ENCODE measurements at places on chromosomes 16 and 17.

DNA sequence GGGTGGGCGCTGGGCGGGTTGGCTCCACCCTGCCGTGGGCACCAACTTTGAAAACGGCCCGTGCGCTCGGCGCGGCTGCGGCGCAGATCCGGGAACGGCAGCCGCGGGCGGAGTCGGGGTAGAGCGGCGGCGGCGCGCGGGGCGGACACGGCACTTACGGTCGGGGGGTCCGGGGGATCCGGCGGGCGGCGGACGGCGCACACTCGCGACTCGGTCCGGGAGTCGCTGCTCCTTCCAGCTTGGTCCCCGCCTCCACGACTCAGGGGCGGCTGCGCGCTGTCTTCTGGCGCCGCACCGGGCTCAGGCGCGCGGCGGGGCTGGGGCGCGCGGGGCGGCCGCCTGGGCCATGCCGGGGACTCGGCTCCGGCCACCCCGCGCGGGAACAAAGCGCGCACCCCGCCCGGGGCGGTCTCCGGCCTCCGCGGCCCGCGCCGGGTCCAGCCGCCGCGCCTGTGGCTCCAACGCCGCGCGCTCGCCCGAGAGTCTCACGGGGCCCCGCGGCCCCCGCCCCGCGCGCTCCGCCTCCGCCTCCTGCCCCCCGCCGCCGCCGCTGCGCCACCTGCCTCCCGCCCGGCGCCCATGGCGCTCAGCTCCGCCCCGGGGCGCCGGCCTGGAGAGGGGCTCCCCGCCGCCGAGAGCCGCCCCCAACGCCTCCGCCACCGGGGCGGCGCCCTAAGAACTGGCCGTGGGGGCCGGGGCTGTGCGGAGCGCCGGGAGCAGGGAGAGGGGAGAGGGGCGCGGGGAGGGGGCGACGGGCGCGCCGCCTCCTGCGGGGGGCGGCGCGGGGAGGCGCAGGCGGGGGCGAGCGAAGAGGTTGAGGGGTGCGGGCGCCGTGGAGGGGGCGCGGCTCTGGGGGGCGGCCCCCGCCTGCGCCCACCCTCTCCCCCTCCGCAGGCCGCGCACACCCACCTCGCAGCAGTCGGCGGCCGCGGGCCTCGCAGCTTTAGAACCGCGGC is 35.9 kb downstream of the CBFA2T3 start:
- DNase-seq: no peak

GRCh38 chr17:45650561-45650960 is 133.6 kb upstream of the CRHR1 start:
- no peak for DNase-seq

GRCh38 chr16:9929836-9930235 is 252.4 kb downstream of the GRIN2A start:
- no peak for DNase-seq

GRCh38 chr17:51629232-51629631 is 368.9 kb downstream of the UTP18 start:
- no peak for DNase-seq

DNA sequence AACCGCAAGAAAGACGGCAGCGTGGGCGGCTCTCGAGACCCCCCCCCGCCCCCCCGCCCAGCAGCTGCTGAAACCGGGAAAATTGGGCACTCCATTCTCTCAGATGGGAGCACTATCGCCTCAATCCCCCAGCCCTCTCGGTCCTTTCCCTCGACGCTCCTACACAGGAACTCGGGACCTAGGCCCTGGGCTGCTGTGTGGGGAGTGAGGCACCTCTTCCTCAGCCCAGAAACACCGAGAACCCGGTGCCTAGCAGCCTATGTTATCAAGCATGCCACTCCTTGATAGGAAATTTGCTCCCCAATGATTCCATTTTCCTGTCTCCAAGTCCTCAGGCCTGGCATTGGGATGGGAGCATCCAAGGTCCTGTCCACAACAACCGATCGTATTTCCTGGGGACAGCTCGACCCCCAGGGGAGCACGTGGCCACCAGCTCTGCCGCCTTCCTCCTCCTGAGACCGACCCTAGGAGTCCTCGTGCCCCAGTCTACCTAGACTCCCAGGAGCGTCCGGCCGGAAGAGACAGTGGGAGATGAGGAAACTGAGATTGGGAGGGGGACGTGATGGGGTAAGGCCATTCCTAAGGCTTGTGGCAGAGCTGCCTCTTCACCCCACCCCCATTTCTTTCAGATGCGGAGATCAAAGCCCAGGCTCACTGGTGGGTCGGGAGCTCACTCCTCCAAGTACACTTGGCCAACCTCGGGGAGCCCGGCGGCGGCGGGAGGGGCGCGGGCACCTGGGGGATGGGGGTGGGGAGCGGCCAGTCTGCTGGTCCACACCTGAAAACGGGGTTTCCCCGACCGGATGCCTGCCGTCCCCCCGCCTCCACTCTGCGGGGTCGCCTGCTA is 17.5 kb upstream of the CBX8 start:
- no peak for DNase-seq

GRCh38 chr16:86418981-86419380 is 91.3 kb upstream of the FOXF1 start:
- no peak for DNase-seq

DNA sequence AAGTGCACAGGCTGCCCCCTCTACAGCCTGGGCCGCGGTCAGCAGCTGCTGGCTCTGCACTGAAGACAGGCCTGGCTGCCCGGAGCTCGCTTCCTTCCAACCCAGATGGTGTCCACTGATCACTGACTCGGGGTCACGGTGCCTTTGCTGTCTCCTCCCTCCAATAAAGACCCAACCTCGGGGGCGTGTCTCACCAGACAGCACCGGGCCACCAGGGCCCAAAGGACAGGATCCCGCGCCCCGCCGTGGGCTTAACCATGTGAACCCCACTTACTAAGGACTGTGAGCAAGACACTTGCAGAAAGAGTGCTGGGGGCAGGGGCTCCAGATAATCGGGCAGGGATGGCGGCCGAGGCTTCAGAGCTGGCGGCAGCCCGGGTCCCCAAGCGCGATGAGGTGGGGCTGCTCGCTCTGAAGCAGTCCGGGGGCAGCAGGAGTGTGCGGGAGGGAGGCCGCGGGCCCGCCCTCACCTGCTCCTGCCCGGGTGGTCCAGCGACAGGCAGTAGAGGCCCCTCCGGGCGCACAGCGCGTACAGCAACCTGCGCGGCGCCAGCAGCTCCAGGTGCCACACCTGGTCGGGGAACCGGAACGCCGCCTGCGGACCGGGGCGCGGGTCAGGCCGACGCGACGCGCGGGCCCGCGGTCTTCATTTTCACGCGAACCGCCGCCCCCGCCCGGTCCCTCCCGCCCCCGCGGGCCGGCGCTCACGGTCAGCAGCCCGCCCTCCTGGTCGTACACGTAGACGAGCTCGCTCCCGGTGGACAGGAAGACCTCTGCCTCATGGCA is 502 bp downstream of the FAAP100 start:
- DNase-seq: no peak

DNA sequence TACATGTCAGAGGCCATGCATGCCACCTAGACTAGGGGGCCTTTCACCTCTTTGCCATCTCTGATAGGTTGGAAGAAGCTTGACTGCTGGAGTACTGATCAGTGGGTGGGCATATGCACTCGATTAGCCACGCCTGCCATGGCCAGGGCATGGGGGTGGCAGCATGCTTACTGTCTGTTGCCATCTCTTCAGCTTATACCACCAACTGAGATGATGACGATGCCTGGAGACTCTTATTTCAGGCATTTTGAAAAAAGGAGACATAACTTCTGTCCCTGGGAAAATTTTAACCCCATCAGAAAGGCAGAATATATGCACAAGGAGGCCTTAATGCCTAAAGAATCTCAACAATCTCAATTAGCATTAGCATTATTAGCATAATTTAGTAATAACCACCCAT is 60.8 kb downstream of the MSI2 start:
- DNase-seq: no peak

- no peak for DNase-seq
These were observed 26.9 kb upstream of the ZNHIT3 start for GRCh38 chr17:36459601-36460000.

- DNase-seq: no peak
These were observed 245.2 kb downstream of the SEC14L1 start for GRCh38 chr17:77385750-77386501.

GRCh38 chr17:39667945-39668924 is at the start of gene PNMT:
TSS of gene PNMT (plus strand) at chr17:39668453. CDS start at chr17:39668476, 23 bp downstream.
- DNase-seq: peak; percentile 65

GRCh38 chr17:49821916-49822315 is 26.0 kb downstream of the TAC4 start:
- DNase-seq: no peak

DNA sequence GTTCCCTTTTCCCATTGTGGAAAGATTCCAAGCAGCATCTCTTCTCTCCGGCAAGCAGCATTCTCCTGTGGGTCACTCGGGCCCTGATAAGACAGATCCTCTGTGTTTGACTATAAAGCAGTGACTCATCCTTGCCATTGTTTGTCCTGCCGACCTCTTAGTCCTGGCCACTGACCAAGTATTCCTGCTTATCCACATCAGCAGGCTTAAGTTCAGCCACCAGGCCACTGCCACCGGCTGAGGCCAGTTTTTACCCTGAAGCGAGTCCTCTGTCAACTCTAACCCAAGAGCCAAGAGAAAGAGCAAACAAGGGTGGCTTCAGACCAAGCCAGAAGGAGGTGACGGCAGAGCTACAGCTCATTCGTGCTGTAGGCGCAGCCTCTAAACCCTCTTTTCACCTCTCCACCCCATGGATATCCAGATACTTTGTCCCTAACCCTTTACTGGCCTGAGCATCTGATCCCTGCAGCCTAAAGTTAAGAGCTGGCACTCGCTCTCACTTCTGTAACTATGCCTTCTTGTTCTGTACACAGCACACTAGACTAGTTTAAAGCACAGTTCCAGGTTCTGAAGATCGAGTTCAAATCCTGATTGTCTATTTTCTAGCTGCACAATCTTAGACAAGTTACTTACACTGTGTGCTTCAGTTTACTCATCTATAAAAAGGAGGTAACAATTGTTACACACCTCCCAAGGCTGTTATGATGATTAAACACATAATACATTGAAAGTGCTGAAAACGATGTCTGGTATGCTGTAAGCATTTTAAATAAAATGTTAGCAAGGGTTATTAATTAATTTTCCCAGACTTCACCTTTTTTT is 31.0 kb downstream of the SOX9 start:
- no peak for DNase-seq

GRCh38 chr16:9275377-9275776 is 183.9 kb downstream of the HAPSTR1 start:
- no peak for DNase-seq

DNA sequence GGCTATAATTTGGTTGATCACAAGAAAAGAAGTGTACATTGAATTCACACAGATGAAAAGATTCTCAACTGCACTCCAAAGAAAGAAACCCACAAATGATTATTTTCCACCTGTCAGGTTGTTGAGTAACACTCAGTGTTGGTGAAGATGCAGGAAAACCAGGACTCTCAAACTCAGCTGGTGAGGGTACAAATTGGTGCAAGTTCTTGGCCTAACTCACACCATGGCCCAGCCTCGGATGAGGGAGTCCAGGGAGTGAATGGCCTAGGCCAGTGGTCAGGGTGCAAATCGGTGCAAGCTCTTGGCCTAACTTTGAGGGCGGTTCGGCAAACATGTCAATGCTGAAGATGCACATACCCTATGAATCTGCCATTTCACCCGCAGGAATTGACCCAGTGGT is 8.6 kb downstream of the SCNN1B start:
- no peak for DNase-seq

GRCh38 chr17:31078290-31078689 is 16.5 kb upstream of the NF1 start:
- DNase-seq: no peak

GRCh38 chr16:12582696-12583095 is 221.0 kb downstream of the CPPED1 start:
- no peak for DNase-seq

GRCh38 chr17:79473876-79474440 is 136.9 kb downstream of the RBFOX3 start:
- no peak for DNase-seq

DNA sequence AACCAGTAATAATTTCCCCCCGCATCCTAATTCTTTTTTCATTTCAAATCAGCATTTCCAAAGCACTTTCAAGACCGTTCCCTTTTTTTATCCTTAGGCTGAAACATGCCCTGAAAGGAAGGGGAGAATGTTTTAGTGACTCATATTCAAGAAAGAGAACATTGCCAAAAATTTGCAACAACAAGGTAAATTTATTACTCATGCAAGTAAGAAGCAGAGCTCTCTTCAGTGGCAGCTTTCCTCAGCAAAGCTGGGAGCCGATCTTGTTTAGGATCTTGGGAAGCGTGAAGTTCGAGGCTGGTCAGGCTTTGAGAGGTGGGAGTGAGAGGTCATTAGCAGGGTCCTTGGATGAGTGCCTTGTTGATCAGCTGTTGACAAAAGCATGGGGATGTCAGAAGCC is 129.5 kb downstream of the PRKCA start:
- DNase-seq: no peak

GRCh38 chr17:78608804-78609186 is 31.6 kb upstream of the DNAH17 start:
- no peak for DNase-seq

GRCh38 chr16:46727184-46727583 is 21.0 kb downstream of the MYLK3 start:
- no peak for DNase-seq

DNA sequence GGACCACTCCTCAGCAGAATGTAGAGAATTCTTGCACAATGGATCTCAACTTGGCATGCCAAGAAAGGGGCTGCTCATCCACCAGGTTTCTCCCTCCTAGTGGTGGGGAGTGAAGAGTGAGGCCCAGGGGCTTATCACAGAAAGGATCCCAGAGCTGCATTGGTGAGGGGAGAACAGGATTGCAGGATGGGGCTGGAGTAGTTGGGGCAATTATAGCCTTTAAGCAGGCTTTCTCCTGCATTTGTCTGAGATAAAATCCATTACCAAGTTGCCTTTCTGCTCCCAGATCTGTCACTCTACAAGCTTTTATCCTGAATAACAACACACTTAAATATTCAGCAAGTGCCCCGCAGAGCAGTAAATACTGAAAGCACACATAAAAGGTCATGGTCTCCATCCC is 130.8 kb upstream of the CES5A start:
- DNase-seq: no peak

DNA sequence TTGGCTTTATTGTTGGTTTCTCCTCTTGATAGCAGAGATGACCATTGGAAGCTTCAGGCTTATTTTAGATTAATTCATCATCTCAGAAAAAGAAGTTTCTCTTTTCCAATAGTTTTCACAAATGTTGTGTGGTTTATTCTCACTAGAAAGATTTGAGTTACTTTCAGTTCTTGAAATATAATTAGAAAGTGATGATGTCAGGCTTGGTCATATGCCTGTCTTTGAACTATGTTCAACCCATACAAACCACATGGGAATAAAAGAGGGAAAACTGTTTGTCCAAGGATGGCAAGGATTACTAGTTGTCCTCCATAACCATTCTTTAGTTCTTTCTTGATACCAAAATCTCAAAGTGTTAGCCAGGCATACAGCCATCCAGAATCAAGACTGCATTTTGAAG is 3.7 kb upstream of the HS3ST2 start:
- no peak for DNase-seq

- DNase-seq: no peak
These were observed at the start of gene BICDL2 for GRCh38 chr16:3036726-3037315. TSS of gene BICDL2 (minus strand) at chr16:3036944. CDS start at chr16:3035496, 1,448 bp downstream.

- no peak for DNase-seq
These were observed 10.6 kb upstream of the MEFV start for GRCh38 chr16:3266873-3267537.

Data from activated CD4-positive, CD25-positive, alpha-beta regulatory T cell (primary cell).